ENCODE measurements at places on chromosomes 7 and 10.
A peak's percentile ranks its signal among the peaks of the same experiment; 100 is the strongest.

GRCh38 chr7:132077971-132078685 lies 498.1 kb downstream of the PLXNA4 start:
- DNase-seq: no peak

GRCh38 chr10:113681533-113682470 lies 2.1 kb downstream of the CASP7 start:
- no peak for DNase-seq

DNA sequence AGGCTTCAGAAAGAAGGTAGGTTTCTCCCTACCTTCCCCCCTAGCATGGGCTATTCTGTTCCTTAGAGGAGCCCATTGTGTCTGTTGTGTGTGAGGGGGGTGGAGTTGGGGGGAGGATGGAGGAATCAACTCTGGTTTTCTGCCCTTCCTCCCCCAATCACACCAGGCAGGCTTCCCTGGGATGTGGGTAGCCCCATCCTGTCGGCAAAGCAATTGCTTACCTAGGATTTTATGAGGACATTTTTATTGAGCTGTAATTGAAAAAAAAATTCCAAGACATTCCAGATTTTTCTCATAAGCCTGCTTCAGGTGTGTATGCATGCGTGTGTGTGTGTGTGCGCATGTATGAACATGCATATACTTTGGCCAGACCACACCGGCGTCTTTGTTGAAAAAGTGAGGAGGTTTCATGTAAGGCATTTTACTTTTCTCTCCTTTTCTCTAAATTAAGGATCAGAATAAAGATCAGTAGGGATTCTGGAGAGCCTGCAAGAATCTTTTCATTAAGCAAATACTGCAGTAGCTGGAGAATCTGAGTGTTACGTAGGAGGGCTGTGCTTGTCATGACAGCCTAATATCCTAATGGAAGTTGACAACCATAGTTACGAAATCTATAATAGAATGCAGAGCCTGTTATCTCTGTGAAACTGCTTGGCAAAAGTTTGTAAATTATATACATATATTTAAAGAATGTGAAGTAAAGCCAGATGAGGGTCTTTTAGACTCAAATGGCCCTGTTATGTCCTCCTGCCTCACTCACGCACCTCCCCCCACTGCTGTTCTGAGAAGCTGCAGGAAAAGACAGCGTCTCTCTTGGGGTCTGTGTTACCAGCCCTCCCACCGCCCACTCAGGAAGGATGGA lies 27.3 kb upstream of the SAMD8 start:
- DNase-seq: no peak

DNA sequence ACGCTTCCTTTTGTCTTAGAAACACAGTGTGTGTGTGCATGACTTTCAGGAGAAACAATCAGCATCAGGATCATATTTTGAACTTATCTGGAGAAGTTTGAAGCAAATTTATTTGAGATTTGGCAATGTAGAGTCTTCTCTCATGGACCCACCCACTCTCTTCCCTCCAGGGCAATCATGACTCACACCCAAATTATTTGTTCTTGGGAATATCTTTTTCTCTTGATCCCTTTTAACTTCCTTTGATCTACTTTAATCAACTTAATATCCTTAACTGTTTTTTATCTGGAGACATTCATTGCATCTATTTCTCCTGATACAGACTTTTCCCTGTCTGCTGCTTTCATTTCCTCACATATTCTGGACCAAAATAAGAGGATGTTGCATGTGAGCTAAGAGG lies 1174.3 kb downstream of the GATA3 start:
- peak; percentile 50 for DNase-seq

- no peak for DNase-seq
Observed at GRCh38 chr10:96441322-96441885, 72.3 kb downstream of the TLL2 start.

DNA sequence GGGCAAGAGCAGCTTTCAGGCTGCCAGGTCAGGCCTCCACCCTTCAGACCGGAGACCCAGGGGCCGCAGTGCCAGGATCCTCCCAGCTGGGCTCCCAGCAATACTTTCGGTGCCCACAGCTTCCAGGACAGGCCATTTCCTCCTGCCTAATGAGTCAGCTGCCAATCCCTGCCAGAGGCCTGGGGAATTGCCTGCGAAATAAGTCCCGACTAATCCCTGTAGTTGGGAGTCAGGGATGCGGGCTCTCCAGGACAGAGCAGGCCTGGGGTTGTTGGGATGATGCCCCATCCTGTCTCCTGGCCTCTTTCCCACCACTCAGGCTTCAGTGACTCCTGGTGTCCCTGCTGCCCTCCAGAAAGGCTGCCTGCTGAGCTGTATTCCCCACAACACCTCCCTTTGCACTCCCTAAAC lies 143.5 kb upstream of the UNC5B start:
- peak; percentile 89 for DNase-seq

DNA sequence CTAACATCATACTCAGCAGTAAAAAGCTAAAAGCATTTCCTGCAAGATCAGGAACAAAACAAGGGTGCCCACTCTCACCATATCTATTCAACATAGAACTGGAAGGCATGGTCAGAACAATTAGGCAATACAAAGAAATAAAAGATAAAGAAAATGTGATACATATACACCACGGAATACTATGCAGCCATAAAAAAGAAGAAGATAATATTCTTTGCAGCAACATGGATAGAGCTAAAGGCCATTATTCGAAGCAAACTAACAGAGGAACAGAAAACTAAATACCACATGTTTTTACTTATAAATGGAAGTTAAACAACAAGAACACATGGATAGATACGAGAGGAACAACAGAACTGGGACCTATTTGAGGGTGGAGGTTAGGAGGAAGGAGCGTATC lies 652.7 kb downstream of the GRID1 start:
- no peak for DNase-seq

GRCh38 chr10:102423372-102423968 lies 2.8 kb downstream of the FBXL15 start:
- DNase-seq: no peak

DNA sequence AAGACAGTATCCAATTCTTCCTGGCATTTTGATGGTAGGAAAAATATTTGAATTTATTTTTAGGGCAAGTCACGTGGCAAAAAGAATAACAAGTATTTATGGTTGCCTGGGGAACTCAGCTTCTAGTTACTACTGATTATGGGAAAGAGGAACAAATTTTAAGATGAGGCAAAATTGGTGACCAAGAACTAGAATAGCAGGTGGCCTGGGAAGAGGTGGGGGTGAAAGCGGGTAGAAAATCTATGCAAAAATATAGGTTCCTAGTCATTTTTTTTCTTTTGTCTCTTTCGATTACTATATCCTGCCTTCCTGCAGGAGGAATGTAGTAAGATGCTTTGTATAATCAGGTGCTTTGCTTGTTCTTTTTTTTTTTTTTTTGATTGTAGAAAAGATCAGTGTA lies 27.8 kb downstream of the ENTPD1 start:
- DNase-seq: no peak

DNA sequence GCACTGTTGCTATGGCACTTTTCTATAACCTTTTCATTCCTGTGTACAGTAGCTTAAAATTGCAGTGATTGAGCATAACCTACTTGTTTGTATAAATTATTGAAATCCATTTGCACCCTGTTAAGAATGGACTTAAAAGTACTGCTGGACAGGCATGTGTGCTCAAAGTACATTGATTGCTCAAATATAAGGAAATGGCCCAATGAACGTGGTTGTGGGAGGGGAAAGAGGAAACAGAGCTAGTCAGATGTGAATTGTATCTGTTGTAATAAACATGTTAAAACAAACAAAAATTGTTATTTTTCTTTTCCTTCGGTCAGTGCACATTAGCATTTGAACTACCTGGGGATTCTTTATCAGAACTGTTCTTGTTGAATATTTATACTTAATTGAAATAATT lies 57.1 kb upstream of the BAMBI start:
- DNase-seq: no peak

DNA sequence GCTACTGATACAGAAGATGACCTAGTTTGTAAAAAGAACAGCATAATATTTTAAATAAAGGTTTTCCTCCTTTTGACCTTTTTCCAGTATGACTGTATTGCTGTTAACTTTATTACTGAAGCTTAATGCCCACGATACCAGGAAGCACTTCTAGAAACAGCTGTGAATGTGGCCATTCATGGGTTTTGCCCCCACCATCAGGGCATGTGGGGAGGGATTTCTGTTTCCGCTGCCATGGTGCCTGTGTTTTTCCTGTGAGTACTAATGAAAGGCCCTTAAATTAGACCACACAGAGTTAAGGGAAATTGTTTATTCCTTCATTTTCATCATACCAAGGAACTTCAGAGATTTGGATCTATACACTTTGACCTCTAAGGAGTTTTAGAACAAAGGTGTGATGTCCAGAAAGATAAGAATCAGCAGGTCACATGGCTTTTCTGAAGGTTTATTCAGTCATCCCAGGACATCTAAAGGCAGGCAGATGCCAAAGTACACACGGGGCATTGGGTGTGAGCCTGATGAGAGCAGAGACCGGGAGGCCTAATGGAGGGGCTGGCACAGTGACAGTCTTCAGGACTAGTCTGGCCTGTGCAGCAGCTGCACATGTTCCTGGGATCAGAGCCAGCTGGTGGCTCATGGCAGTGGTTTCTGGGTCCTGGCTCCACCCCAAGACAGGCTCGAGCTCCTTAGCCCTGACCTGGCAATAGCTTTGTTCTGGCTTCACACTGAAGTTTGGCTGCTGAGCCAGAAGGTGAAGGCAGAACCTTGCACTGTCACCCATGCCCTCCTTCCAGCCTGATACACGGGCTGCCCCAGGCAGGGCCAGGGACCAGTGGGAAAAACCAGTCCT lies 190.9 kb downstream of the REEP3 start:
- DNase-seq: peak; percentile 95

DNA sequence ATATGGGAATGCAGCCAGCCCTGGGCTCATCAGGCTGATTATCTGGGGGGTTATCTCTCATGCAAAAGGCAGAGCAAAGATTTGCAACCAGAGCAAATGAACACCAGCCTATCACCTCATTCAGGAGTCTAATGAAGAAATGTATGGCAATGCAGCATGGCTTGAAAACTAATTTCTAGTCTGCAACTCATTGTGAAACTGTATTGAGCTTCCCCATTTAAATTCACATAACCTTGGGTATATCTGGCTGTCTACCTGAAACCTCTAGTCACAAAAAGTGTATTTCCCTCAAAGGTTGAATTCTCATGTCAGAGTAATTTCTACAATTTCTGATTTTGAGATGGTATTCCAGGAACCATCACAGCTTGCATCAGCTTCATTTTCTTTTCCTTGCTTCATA lies 240.0 kb downstream of the SDHAF3 start:
- DNase-seq: no peak

DNA sequence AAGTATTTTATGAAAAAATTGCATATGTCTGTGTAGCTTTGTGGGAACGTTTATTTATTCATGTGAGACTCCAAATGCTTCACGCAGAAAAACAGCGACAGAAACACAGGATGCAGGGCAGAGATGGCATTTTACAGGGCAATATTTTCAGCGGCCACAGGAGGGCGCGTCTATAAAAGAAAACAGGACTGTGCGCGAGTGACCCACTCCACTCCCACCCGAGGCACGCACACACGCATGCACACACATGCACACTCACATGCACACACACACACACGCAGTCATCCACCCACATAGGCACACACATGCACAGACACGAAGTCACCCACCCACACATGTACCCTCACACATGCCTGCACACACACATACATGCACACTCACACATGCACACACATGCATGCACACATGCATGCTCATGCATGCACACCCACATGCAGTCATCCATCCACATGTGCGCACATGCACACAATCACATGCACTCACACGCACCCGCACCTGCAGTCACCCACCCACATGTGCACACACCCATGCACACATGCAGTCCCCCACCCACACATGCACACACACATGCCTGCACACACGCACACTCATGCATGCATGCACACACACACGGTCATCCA lies 96.3 kb downstream of the DNAJB6 start:
- peak; percentile 19 for DNase-seq

GRCh38 chr7:68417002-68417401 lies 1181.3 kb upstream of the AUTS2 start:
- DNase-seq: no peak

DNA sequence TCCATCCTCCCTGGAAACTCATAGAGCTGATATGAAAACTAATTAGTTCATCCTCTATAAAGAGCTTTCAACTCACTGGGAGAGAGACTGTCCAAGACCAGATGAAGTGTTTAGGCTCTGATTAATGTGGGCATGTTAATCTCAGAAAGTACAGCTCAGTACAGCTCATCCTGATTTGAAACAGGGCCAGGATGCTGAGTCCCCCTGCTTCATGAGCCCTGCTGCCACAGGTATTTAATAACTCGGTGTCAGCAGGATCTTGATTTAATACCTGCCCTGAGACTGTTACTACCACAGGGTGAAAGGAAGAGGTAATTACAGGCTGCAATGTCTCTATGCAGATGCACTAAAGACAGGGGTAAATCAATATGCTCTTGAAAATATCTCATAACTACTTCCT lies 10.8 kb downstream of the LMOD2 start:
- DNase-seq: no peak

DNA sequence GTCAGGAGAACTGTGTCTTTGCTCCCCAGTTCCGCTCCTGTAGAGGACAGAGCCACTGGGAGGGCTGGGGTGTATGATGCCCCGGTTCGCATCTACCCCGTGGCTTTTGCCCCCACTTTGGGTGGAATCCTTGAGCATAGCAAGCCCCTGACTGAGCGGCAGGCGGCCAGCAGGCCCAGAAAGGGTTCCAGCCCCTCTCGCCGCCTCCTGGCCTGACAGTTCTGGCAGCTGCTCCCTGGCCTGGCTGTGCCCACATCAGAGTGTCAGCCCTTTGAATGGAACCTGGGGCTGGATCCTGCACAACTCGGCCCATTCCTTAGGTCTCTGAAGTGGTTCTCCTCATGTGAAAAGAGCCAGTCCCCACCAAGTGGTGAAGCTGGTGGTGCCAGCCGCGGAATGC lies 106.7 kb downstream of the GRK5 start:
- DNase-seq: no peak

DNA sequence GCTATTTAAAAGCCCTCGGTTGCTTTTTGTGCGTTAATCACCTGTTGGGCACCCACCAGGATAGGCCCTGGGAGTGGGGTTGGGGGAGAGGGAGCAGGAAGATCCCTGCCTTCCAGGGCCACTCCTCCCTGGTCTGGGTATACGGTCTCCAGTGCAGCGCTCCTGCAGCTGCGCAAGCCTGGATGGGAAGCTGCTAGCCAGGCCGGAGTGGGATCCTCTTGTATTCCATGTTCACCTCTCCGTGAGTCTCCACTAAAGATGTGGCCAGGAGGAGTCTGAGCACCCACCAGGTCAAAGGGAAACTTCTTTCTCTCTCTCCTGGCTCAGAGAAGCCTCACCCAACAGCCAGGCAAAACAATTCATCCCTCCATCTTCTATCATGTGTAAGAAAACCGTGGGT lies 78.8 kb upstream of the ANLN start:
- no peak for DNase-seq

GRCh38 chr7:786472-787255 lies 45.6 kb upstream of the SUN1 start:
- peak; percentile 80 for DNase-seq

- no peak for DNase-seq
Observed at GRCh38 chr7:122064971-122065370, 79.1 kb downstream of the AASS start.

DNA sequence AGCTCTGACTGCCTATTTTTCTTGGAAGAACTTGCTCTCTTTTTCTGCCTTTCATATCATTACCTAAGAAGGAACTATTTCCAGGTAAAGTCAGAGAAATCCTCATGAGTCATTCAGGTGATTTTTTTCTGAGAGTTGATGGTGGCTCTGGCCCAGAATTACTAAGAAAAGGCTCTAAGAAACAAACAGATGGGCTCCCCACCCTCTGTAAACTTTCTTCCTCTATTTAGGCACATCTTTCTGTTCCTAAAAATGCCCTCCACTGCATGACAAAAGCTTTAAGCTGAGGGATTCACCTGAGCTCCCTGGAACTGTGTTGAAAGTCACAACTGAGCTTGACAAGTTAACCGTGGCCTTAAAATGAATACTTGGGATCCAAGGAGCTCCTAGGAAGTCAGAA lies 1.6 kb downstream of the OLAH start:
- DNase-seq: no peak

All from RWPE1 (cell line).